ENCODE measurements at places on chromosomes 7 and 10.

GRCh38 chr7:25456467-25457171 lies 228.3 kb upstream of the NPVF start:
- no peak for DNase-seq

DNA sequence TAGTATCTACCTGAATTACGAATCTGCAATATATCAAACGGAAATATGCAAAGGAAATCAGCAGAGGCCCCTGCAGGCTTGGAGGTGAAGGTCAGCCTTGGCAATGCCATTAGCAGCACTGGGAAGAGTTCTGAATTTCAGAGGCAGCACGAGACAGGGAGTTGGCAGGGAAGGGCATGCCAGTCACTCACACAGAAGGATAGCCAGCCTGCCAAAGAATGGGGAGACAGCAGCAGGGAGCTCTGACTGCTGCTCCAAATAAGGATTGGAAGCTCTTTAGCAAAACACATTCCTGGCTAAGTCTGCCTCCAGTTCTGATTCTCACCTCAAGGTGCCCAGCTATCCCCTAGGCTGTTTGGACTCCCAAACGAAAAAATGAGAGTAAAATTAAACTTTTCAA lies 188.0 kb downstream of the PDE1C start:
- DNase-seq = no peak

GRCh38 chr7:80386686-80387085 lies 125.2 kb downstream of the GNAT3 start:
- DNase-seq = no peak

- DNase-seq = no peak
These were observed 4.9 kb upstream of the GRID2IP start for GRCh38 chr7:6556196-6556595.

- peak; percentile 27 for DNase-seq
These were observed 156.2 kb downstream of the LRRC4 start for GRCh38 chr7:127874951-127875608.

- DNase-seq = no peak
These were observed 36.8 kb downstream of the WIPF3 start for GRCh38 chr7:29843093-29843492.
